Type B pancreatic cell (in vitro differentiated cells): ENCODE measurements at places on chromosomes 7 and 10. TPM values are rescaled to one million over a fixed set of nuclear protein-coding genes. Genes with fewer than 3 reads are reported as not detected.

GNGT1 gene
- 0.14 TPM in 1 of 2 replicates, not detected in the other for total RNA-seq

ZNF511 gene
- total RNA-seq, result 39.7 and 51.9 TPM in 2 replicates

ITIH5 gene
- 34.0 and 37.3 TPM in 2 replicates for total RNA-seq

PHYHIPL gene
- total RNA-seq, result 14.3 and 23.8 TPM in 2 replicates

PRF1 gene
- not detected in 2 replicates for total RNA-seq

GSTO2 gene
- total RNA-seq, result 2.8 and 8.2 TPM in 2 replicates

PPP1R3A gene
- not detected in 2 replicates for total RNA-seq

CALD1 gene
- 169 and 218 TPM in 2 replicates for total RNA-seq

GDF2 gene
- not detected in 2 replicates for total RNA-seq

POMZP3 gene
- 8.9 and 10.5 TPM in 2 replicates for total RNA-seq

PCLO gene
- 6.7 and 9.5 TPM in 2 replicates for total RNA-seq

MAGI2 gene
- total RNA-seq, result 5.7 and 13.3 TPM in 2 replicates

TRIM50 gene
- total RNA-seq, result 0.76 and 4.6 TPM in 2 replicates

AQP1 gene
- 1.7 and 6.0 TPM in 2 replicates for total RNA-seq

RADIL gene
- 0.93 and 11.8 TPM in 2 replicates for total RNA-seq

PTPN12 gene
- 69.1 and 76.7 TPM in 2 replicates for total RNA-seq

CCDC172 gene
- total RNA-seq, result not detected in 2 replicates

RAMP3 gene
- total RNA-seq, result 0.48 and 0.70 TPM in 2 replicates

HTR7 gene
- 0.31 and 2.3 TPM in 2 replicates for total RNA-seq

GDF10 gene
- total RNA-seq, result 0.57 and 46.8 TPM in 2 replicates

SSC4D gene
- 1.7 and 4.9 TPM in 2 replicates for total RNA-seq

CNNM1 gene
- 1.7 and 2.0 TPM in 2 replicates for total RNA-seq

HOXA7 gene
- total RNA-seq, result 3.2 and 6.2 TPM in 2 replicates

TMEM270 gene
- 0.57 TPM in 1 of 2 replicates, not detected in the other for total RNA-seq

PLXNA4 gene
- total RNA-seq, result 1.6 and 13.6 TPM in 2 replicates

FEZF1 gene
- total RNA-seq, result 0.67 TPM in 1 of 2 replicates, not detected in the other

EVX1 gene
- 0.41 and 0.71 TPM in 2 replicates for total RNA-seq

GBX1 gene
- total RNA-seq, result 0.26 and 0.41 TPM in 2 replicates

SAP25 gene
- 3.1 and 5.6 TPM in 2 replicates for total RNA-seq

UBN2 gene
- total RNA-seq, result 26.3 and 31.7 TPM in 2 replicates

SFMBT2 gene
- 5.4 and 7.2 TPM in 2 replicates for total RNA-seq

GIMAP4 gene
- not detected in 2 replicates for total RNA-seq

CCL24 gene
- not detected in 2 replicates for total RNA-seq

DNAAF5 gene
- 42.4 and 45.6 TPM in 2 replicates for total RNA-seq

LRRC18 gene
- not detected in 2 replicates for total RNA-seq

CALCR gene
- total RNA-seq, result 0.10 and 0.12 TPM in 2 replicates

CABCOCO1 gene
- not detected in 2 replicates for total RNA-seq

DYNC1I1 gene
- 2.5 and 4.0 TPM in 2 replicates for total RNA-seq

LIPF gene
- total RNA-seq, result 19.6 TPM in 1 of 2 replicates, not detected in the other

TEX47 gene
- not detected in 2 replicates for total RNA-seq
